Stimulated activated CD4-positive, alpha-beta T cell treated with anti-CD3 and anti-CD28 coated beads, Interleukin-1b, Interleukin-23, amount 100 ng/mL, for 48 hours (primary cell): ENCODE measurements at places on chromosomes 1 and 21.

GRCh38 chr1:164794356-164794755 lies 235.4 kb downstream of the PBX1 start:
- DNase-seq, result no peak

DNA sequence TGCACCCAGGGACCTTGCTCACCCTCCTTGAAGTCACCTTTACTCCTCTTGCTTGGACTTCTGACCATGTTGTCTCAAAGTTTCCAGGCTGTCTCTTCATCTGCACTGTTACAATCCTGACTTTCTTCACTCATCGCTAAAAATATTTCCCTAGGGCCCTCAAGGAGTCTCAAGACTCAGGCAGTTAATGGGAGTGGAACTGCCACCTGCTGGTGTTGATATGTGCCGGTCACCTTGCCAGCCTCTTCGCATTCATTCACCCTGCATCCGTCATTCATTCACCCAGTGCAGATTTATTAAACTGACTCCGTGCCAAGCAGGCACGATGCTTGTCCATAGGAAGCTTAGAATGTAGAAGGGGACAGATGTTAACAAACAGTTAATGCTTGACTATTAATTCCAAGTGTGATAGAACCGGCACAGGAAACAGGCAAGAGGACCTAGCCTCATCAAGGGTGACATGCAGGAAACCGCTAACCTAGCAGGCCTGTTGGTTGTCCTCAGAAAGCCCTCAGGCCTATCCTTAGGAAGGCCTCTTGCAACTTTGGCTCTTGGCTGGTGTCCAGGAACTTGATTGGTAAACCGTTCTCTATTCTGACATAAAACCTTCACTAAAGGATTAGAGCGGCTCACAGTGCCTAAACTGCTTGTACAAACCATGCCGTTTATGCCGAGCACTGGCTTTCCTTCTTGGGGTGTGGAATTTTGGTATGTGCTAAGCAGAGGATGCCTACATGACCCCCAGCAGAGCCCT lies 342.2 kb downstream of the CAMTA1 start:
- DNase-seq, result no peak

- no peak for DNase-seq
These were observed 24.2 kb upstream of the SNX7 start for GRCh38 chr1:98637316-98637715.

GRCh38 chr1:150973836-150974579 lies 627 bp downstream of the CERS2 start:
- DNase-seq, result peak; percentile 43

GRCh38 chr1:169044296-169044695 lies 62.2 kb upstream of the ATP1B1 start:
- DNase-seq, result peak; percentile 21

DNA sequence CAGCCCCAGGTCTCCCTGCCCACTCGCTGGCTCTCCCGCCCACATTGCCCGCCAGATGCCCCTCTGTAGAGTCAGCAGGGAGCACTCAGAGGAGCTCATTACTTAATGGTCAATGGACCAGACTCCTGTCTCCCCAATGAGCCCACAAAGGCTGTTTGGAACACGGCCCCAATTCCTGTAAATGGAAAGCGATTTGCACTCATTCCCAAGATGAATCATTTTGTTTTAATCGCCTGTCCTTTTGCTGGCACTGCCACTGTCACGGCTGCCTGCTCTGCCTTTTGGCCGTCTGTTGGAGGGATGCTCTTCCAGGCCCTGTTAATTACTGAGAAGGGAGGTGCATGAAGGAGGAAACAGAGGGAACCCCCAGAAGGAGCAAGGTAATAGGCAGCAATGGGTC lies 44.8 kb upstream of the ATP2B4 start:
- no peak for DNase-seq

GRCh38 chr1:6554907-6555778 lies at the start of gene TAS1R1:
Gene TAS1R1, plus strand, starts transcription at chr1:6555307. Its CDS starts 67 bp downstream, at chr1:6555374.
- DNase-seq, result no peak

GRCh38 chr1:231369282-231369681 lies 31.2 kb downstream of the SPRTN start:
- no peak for DNase-seq
